ENCODE measurements at places on chromosomes 4 and X. TPM values are rescaled to one million over a fixed set of nuclear protein-coding genes. Genes with fewer than 3 reads are reported as not detected.

DNA sequence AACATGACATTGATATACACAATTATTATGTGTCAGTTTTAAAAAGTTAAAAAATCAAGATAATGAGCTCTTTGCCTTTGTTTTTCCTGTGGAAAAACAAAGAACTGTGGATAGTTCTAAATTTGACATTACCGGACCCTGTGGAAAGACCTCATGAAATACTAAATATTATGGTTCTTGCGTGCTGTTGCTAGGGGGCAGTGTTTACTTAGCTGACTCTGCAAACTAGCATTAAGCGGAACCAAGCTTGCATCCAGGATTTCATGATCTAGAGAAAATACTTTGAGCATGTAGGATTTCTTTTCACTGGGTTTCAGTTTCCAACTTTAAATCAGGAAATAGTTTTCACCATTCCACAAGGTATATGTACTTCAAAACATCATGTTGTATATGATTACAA is 33.6 kb downstream of the CLCN4 start:
- H3K4me3 ChIP-seq = no peak overlapping the region
- DNase-seq = peak; percentile 60
- no peaks in the 10 kb centered on the region for H3K36me3 ChIP-seq
- H3K27me3 ChIP-seq = no peaks in the 10 kb centered on the region

DNA sequence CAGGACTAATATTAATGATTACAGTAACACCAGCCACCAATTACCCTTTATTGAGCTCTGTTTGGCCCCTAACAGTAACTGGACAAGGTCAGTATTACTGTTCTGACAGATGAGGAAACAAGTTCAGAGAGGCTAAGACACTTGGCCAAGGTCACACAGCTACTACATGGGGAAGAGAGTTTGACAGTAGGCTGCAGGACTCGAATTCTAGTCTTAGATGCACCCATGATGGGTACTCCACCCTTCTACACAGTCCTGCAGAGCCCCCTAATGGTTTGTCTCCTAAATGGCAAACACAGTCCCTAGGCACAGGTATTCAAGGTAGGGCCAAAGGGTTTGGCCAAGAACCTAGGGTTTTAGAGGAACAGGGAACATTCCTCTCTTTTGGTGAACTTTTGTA is 93.9 kb downstream of the NSUN7 start:
- no peak overlapping the region for H3K27ac ChIP-seq
- H3K4me3 ChIP-seq = no peak overlapping the region
- H3K36me3 ChIP-seq = no peaks in the 10 kb centered on the region
- H3K4me1 ChIP-seq = no peaks in the 10 kb centered on the region
- H3K27me3 ChIP-seq = no peaks in the 10 kb centered on the region

Gene RS1
- not detected for polyA plus RNA-seq

Gene INTS6L
- 62.0 TPM for polyA plus RNA-seq

- H3K27me3 ChIP-seq = no peaks in the 10 kb centered on the region
- no peaks in the 10 kb centered on the region for H3K4me1 ChIP-seq
- H3K36me3 ChIP-seq = no peaks in the 10 kb centered on the region
- no peak overlapping the region for H3K27ac ChIP-seq
- no peak for DNase-seq
Observed at GRCh38 chr4:1550122-1551070, 133.7 kb downstream of the FAM53A start.

Gene DGKK
- polyA plus RNA-seq = 0.54 TPM

DNA sequence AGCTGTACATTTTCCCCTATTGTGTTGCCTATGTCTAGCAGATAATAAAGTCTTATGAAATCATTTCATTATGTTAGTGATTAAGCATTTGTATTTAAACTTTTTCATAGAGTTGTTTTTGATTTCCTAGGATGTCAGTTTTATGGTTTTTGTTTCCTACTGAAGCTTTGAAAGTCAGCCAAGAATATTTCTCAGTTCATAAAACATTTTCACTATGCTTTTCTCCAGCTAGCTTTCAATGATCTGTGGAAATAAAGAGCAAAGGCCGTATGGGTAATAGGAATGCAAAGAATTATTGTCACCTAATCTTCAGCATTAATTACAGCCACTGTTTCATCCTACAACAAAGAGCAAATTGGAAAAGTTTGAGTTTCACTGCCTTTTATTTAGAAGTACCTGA is 145.7 kb upstream of the NUDT6 start:
- H3K4me1 ChIP-seq = no peaks in the 10 kb centered on the region
- H3K27ac ChIP-seq = no peak overlapping the region
- no peaks in the 10 kb centered on the region for H3K27me3 ChIP-seq
- H3K36me3 ChIP-seq = no peaks in the 10 kb centered on the region
- H3K4me3 ChIP-seq = no peak overlapping the region
- DNase-seq = no peak

Gene TMPRSS11D
- polyA plus RNA-seq = not detected

DNA sequence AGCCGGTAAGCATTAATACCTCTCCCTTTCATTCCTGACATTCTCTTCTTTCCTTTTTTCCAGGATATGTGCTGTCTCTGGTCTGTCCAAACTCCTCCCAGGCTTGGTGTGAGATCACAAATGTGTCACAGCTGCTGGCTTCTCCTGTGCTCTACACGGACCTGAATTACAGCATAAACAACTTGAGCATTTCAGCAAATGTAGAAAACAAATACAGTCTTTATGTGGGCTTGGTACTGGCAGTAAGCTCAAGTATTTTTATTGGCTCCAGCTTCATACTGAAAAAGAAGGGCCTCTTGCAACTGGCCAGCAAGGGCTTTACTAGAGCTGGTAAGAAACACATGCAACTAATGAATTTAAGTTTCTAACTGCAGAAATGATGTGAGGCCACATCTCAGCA is 8.4 kb downstream of the NIPAL1 start:
- DNase-seq = no peak
- H3K4me1 ChIP-seq = no peaks in the 10 kb centered on the region
- no peaks in the 10 kb centered on the region for H3K36me3 ChIP-seq
- H3K27ac ChIP-seq = no peak overlapping the region
- H3K27me3 ChIP-seq = no peaks in the 10 kb centered on the region
- H3K4me3 ChIP-seq = no peak overlapping the region

Gene MND1
- polyA plus RNA-seq = 0.48 TPM

GRCh38 chr4:24888475-24889344 is 24.1 kb downstream of the CCDC149 start:
- H3K4me1 ChIP-seq = no peaks in the 10 kb centered on the region
- DNase-seq = no peak
- no peak overlapping the region for H3K27ac ChIP-seq
- H3K36me3 ChIP-seq = no peaks in the 10 kb centered on the region
- H3K27me3 ChIP-seq = no peaks in the 10 kb centered on the region

Gene NAA11
- not detected for polyA plus RNA-seq

- H3K27ac ChIP-seq = no peak overlapping the region
- no peaks in the 10 kb centered on the region for H3K4me1 ChIP-seq
- no peaks in the 10 kb centered on the region for H3K27me3 ChIP-seq
- no peak overlapping the region for H3K4me3 ChIP-seq
Observed at GRCh38 chr4:102734591-102735385, 26.0 kb downstream of the MANBA start.

Gene NALF2
- polyA plus RNA-seq = 1.4 TPM

Gene CNKSR2
- polyA plus RNA-seq = 5.8 TPM

Gene MUC7
- not detected for polyA plus RNA-seq

GRCh38 chr4:76803522-76803921 is 94.4 kb downstream of the SOWAHB start:
- H3K36me3 ChIP-seq = no peaks in the 10 kb centered on the region
- no peaks in the 10 kb centered on the region for H3K4me1 ChIP-seq
- no peak overlapping the region for H3K4me3 ChIP-seq

Gene PNMA5
- not detected for polyA plus RNA-seq

DNA sequence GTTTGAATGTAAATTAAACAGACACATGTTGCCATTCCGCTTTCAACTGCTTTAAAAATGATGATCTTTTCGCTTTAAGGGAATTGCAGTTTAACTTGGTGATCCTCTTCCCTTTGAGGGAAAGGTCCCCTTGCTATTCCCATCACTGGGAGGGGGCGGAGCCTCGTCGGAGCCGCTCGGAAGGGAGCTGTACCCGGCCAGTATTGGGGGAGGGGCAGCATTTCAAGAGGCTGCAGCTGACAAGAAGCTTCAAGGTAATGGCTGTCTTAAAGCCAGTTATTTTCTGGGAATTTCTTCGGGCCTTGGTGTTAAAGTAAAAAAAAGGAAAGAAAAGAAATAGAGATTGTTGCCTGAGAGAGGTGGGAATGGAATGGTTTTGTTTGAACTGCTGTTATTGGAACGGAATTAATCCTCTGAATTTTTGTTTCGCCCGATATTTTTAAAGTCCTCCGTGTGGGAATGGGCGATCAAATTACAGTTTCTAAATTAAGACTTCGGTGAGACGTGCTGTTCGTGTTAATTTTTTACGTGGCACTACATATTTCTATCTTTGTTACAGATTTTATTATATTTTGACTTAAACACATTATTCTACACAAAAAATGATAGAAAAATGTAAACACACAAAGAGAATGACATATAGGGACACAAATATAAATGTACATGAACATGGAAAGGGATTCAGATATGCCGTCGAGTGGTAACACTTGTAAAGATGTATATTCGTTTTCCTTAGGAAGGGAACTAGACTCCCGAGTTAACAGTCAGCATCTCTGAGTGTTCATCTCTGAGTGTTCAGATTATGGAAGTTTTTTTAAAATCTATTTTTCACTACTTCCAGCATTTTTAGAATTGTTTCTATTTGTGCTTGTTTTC is 9.2 kb downstream of the PWWP3B start:
- no peaks in the 10 kb centered on the region for H3K36me3 ChIP-seq
- peak; percentile 13 for DNase-seq
- peaks cover 20% of the 10 kb centered on the region for H3K27me3 ChIP-seq
- no peak overlapping the region for H3K27ac ChIP-seq
- H3K4me3 ChIP-seq = no peak overlapping the region
- no peaks in the 10 kb centered on the region for H3K4me1 ChIP-seq

Gene USP11
- 57.8 TPM for polyA plus RNA-seq

- no peak overlapping the region for H3K27ac ChIP-seq
- H3K4me3 ChIP-seq = no peak overlapping the region
- H3K4me1 ChIP-seq = no peaks in the 10 kb centered on the region
- DNase-seq = no peak
- no peaks in the 10 kb centered on the region for H3K36me3 ChIP-seq
- no peaks in the 10 kb centered on the region for H3K27me3 ChIP-seq
Observed at GRCh38 chrX:30488092-30488491, 89.5 kb downstream of the TASL start.

Gene NSUN7
- polyA plus RNA-seq = 0.79 TPM

DNA sequence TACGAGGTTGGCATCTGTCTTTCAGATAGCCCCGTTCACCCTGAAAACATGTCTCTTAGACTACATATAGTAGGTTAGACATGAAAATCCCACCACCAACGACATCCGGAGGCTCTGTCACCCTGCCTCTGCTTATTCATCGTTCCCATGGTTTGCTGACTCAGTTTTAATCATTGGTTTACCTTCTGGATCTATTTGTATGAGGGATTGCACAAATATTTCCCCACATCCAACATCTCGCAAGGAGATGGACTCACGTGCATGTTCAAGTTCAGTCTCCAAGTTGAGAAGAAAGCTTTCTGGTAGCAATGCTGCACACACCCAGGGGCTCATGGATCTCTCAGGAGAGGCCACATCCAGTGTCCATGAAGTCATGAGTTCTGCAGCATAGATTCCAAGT is 10.8 kb downstream of the CETN2 start:
- no peaks in the 10 kb centered on the region for H3K27me3 ChIP-seq
- H3K36me3 ChIP-seq = no peaks in the 10 kb centered on the region
- H3K4me1 ChIP-seq = no peaks in the 10 kb centered on the region

- H3K27me3 ChIP-seq = peaks cover 4% of the 10 kb centered on the region
- H3K36me3 ChIP-seq = no peaks in the 10 kb centered on the region
- H3K4me1 ChIP-seq = peaks cover 3% of the 10 kb centered on the region
- H3K4me3 ChIP-seq = no peak overlapping the region
- peak; percentile 66 for DNase-seq
Observed at GRCh38 chr4:1746265-1746691, 25.0 kb downstream of the TACC3 start.

DNA sequence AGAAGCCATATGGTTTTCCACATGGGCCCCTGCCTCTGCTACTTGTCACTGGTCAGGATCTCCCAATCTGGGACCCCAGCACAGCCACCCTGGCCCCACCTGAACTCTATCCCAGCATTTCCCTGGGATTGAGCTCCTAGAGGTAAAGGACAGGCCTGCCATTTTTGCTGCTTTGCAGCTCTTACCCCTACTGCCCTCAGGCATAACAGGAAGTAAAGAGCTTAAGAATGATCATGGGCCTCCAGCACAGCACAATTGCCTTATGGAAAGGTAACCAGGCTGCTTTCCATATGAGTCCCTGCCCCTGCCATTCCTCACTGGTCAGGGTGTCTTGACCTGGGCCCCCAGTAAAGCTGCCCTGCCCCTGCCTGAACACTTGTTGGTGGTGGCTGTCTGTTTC is 254.9 kb upstream of the ZCCHC13 start:
- H3K27me3 ChIP-seq = peaks cover 6% of the 10 kb centered on the region
- no peaks in the 10 kb centered on the region for H3K36me3 ChIP-seq
- no peaks in the 10 kb centered on the region for H3K4me1 ChIP-seq
- H3K27ac ChIP-seq = no peak overlapping the region

DNA sequence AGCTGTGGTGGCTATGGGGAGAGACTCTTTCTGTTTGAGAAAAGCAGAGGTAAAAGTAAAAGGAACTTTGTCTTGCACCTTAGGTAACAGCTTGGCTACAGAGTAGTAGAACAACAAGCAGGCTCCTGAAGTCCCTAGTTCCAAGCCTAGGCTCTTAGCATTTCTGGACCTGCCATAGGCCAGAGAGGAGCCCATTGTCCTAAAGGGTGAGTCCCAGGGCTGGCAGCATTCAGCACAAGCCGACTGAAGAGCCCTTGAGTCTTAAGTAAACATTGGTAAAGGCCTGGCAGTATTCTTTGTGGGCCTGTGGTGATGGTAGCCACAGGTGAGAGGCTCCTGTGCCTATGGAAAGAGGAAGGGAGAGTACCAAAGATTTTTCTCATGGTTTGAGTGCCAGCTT is 38.2 kb downstream of the CSN3 start:
- H3K4me3 ChIP-seq = no peak overlapping the region
- H3K27ac ChIP-seq = no peak overlapping the region
- H3K27me3 ChIP-seq = no peaks in the 10 kb centered on the region
- no peak for DNase-seq
- no peaks in the 10 kb centered on the region for H3K4me1 ChIP-seq

GRCh38 chr4:151613290-151613689 is 147.5 kb downstream of the GATB start:
- no peak overlapping the region for H3K27ac ChIP-seq
- no peaks in the 10 kb centered on the region for H3K27me3 ChIP-seq
- no peaks in the 10 kb centered on the region for H3K36me3 ChIP-seq
- no peaks in the 10 kb centered on the region for H3K4me1 ChIP-seq
- no peak for DNase-seq
- no peak overlapping the region for H3K4me3 ChIP-seq

GRCh38 chr4:43846111-43846587 is 602.5 kb downstream of the KCTD8 start:
- no peaks in the 10 kb centered on the region for H3K27me3 ChIP-seq
- no peak for DNase-seq
- H3K27ac ChIP-seq = no peak overlapping the region
- no peak overlapping the region for H3K4me3 ChIP-seq

Gene NUP62CL
- polyA plus RNA-seq = 4.3 TPM

DNA sequence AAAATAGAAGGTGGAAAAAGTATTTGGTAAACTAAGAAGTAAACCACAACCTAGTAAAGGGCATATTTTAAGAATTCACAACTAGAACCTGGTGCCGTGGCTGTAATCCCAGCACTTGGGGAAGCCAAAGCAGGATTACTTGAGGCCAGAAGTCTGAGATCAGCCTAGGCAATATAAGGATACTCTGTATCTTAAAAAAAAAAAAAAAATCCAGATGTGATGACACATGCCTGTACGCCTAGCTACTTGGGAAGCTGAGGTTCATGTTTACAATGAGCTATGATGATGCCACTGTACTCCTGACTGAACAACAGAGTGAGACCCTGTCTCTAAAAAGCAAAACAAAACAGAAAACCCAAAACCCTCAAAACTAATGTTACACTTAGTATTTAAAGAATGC is 294.9 kb upstream of the ZCCHC13 start:
- no peaks in the 10 kb centered on the region for H3K36me3 ChIP-seq
- no peak for DNase-seq
- no peak overlapping the region for H3K27ac ChIP-seq
- no peaks in the 10 kb centered on the region for H3K27me3 ChIP-seq
- H3K4me1 ChIP-seq = no peaks in the 10 kb centered on the region
- no peak overlapping the region for H3K4me3 ChIP-seq
